CD4-positive, alpha-beta T cell treated with Interleukin-4 for 1 hour (primary cell): ENCODE measurements at places on chromosomes 12 and 14.

DNA sequence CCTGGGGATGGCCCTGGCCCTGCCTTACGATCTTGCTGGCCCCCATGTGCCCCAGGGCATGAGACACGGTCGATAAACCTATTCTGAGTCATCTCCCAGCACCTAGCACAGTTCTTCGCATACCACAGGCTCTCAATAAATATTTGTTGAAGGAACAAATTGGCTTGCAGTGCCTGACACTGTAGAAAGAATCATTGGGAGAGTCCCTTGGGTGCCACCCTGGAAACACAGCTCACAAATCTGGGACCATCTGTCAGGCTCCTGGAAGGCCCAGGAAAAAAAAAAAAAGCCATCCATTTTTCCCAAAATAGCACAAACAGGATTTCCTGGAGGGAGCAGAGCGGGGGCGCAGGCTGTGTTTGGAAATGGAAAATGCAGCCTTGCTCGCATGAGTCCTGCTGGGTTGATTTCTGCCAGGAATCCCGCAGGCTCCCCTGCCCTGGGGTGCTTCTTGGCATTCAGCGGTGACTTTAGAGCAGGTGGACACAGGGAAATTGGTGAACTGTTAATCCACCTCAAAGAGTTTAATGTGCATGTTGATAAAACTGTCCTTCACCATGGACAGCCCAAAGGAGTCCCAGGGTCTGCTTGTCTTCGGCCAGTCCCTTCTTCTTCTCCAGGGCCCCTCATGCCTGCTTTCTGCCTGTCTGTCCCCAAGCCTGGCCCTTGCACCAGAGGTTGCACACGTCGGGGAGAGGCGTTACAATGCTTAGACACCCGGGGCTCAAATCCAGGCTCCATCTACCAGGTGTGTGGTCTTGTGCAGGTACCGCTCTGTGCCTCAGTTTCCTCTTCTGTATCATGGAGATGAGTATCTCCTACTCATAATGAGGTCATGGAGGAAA, 106.1 kb upstream of the RFLNA start:
- DNase-seq: no peak

DNA sequence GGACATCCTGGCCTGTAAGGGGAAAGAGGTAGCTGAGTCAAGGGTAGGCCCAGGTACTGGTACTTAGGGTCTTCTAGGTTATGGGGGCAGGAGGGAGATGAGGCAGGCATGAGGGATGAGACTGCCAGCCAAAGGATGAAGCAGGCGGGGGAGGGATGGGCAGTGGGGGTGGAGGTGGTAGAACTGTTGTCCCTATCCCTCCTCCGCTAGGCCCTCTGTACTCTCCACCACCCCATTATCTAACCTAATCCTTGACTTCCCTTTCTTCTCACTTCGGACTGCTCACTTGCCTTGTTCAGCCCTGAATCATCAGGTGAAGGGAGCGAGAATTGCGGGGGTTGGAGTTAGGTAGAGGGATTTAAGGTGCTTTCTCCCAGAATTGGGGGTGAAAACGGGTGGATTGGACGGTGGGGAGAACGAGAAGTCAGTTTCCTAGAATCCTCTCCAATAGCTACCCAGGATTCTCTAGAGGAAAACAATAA, 562 bp downstream of the PAN2 start:
- DNase-seq: peak; percentile 11

DNA sequence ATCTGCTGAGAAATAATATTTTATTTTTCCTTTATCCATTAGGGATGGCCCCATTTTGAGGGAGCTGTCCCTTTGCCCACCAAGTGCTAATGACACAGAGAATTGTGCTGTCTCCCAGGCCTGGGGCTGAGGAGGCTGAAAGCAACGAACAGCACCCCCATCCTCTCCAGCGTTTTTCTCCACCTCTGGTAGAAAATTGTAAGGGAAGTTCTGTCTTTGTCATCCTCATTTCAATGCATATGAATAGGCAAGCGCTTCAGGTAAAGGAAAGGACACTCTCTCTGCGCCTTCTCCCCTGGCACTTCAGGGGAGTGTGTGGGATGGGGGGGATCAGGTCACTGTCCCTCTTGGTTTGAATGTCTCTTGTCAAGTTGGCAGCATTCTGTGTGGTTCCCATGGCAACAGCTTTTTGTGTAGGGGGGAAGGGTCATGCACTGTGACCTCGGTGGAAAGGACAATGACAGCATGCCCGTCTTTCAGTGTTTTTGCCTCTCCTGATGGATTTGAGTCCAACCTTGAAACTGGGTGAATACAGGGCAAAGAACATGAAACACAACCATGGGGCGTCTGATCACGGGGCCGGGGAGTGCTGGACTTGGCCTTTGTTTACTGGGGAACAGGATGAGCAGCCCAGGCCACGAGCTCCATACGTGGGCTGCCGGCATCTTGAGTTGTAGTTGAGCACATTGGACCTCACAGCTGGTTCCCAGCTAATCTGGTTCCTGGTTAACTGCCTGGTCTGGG, 230.2 kb downstream of the VRK1 start:
- DNase-seq: no peak

DNA sequence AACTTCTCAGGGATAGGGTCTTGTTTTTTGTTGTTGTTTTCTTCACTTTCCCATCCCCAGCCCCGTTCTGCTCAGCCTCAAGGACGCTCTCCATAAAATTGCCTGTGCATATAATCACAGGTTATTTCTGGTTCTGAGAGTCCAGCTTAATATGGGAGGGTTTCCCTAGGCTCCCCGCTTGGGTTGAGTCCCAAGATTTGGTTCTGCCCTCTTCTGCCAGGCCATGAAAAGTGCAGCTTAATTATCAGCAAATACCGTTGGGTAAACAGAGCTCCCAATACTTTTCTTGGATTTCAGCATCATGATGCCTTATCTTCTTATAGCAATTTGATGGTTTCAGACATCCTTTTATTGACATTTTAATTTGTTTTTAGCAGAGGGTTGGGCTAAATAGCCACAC, 75.6 kb downstream of the GRIN2B start:
- no peak for DNase-seq

- DNase-seq: no peak
Observed at GRCh38 chr14:72616294-72616693, 277.6 kb downstream of the DPF3 start.

- DNase-seq: no peak
Observed at GRCh38 chr12:119012179-119012578, 30.8 kb downstream of the SRRM4 start.

GRCh38 chr12:65450625-65451024, 172.1 kb downstream of the MSRB3 start:
- no peak for DNase-seq

- DNase-seq: no peak
Observed at GRCh38 chr12:51661199-51661598, 70.2 kb downstream of the SCN8A start.

- DNase-seq: no peak
Observed at GRCh38 chr12:48866052-48866711, 512 bp upstream of the RND1 start.

DNA sequence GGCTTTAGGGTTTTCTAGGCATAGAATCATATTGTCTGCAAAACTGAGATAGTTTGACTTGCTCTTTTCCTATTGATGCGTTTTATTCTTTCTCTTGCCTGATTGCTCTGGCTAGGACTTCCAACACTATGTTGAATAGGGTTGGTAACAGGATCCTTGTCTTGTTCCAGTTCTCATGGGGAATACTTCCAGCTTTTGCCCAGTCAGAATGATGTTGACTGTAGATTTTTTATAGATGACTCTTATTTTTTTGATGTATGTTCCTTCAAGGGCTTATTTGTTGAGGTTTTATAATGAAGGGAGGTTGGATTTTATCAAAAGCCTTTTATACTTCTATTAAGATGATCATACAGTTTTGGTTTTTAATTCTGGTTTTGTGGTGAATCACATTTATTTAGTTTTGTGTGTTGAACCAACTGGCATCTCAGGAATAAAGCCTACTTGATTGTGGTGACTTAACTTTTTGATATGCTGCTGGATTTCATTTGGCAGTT, 478.2 kb downstream of the TMEM117 start:
- DNase-seq: no peak

DNA sequence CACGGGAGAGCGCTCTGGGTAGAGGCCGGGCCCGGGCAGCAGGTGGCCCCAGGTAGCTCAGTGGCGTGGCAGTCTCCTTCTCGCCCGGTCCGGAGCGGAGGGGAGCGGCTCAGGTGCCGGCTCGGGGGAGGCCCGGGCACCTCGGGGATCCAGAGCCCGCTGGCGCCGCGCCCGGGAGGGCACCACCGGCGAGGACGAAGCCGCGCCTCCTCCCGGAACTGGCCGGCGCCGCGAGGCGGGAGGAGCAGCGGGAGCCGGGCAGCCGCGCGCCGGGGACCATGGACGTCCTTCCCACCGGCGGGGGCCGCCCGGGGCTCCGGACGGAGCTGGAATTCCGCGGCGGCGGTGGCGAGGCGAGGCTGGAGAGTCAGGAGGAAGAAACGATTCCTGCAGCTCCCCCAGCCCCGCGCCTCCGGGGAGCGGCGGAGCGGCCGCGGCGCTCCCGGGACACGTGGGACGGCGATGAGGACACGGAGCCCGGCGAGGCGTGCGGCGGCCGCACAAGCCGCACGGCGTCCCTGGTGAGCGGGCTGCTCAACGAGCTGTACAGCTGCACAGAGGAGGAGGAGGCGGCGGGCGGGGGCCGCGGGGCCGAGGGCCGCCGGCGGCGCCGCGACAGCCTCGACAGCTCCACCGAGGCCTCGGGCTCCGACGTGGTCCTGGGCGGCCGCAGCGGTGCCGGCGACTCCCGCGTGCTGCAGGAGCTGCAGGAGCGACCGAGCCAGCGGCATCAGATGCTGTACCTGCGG, 21.5 kb upstream of the GNS start:
- DNase-seq: no peak
